ENCODE measurements at places on chromosomes 2 and 18. TPM values are rescaled to one million over a fixed set of nuclear protein-coding genes. Genes with fewer than 3 reads are reported as not detected.
A peak's percentile ranks its signal among the peaks of the same experiment; 100 is the strongest.

DNA sequence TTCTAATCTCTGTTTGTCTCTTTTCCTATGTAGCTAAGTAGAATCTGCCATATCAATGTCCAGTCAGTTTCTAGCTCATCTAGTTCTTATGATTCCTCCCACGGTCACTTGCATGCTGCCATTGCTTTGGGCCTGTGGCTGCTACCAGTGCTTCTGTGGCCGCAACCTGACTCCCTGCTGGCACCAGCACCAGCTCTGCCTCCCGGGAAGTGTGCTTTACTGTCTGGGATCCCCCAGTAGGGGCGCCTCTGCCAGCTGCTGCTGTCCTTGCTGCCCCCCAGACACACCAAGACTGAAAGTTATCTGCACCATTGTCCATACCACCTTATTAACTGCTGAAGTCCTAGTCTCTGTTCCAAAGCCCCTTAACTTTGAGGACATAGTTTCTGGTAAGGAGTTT, 56.3 kb downstream of the RAPGEF4 start:
- H3K27ac ChIP-seq = no peak overlapping the region
- no peaks in the 10 kb centered on the region for H3K36me3 ChIP-seq
- H3K4me3 ChIP-seq = no peak overlapping the region
- no peaks in the 10 kb centered on the region for H3K4me1 ChIP-seq

GRCh38 chr18:31723990-31724711, 36.5 kb downstream of the SLC25A52 start:
- no peaks in the 10 kb centered on the region for H3K4me1 ChIP-seq
- no peaks in the 10 kb centered on the region for H3K36me3 ChIP-seq
- H3K4me3 ChIP-seq = peak overlapping the region; percentile 61

- H3K27ac ChIP-seq = no peak overlapping the region
- no peak overlapping the region for H3K4me3 ChIP-seq
- no peaks in the 10 kb centered on the region for H3K4me1 ChIP-seq
- H3K27me3 ChIP-seq = no peaks in the 10 kb centered on the region
- H3K36me3 ChIP-seq = no peaks in the 10 kb centered on the region
These were observed 76.3 kb downstream of the COLEC12 start for GRCh38 chr18:424071-424661.

- H3K4me1 ChIP-seq = no peaks in the 10 kb centered on the region
- no peaks in the 10 kb centered on the region for H3K27me3 ChIP-seq
- DNase-seq = no peak
- no peak overlapping the region for H3K4me3 ChIP-seq
- no peak overlapping the region for H3K27ac ChIP-seq
These were observed 163.3 kb upstream of the VWC2L start for GRCh38 chr2:214247531-214247930.

DNA sequence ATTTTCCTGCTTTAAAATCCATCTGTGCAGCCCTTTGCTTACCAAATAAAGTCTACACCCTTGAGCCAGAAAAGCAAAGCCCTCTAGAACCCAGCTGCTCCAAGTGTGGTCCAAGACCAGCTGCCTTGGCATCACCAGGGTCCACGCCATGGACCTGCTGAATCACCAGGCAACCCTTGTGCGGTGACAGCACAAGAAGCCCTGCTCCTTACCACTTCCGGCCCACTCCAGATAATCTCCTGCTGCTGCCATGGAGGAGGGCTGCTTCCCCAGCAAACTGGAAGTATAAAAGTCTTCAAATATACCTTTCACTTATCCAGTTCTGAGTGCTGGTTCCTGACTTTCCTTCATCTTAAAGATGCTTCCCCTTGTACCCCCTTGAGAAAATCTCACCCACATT, 106.0 kb upstream of the PKDCC start:
- H3K27ac ChIP-seq = no peak overlapping the region
- no peaks in the 10 kb centered on the region for H3K36me3 ChIP-seq
- H3K4me3 ChIP-seq = no peak overlapping the region
- no peak for DNase-seq
- no peaks in the 10 kb centered on the region for H3K4me1 ChIP-seq
- H3K27me3 ChIP-seq = no peaks in the 10 kb centered on the region

DNA sequence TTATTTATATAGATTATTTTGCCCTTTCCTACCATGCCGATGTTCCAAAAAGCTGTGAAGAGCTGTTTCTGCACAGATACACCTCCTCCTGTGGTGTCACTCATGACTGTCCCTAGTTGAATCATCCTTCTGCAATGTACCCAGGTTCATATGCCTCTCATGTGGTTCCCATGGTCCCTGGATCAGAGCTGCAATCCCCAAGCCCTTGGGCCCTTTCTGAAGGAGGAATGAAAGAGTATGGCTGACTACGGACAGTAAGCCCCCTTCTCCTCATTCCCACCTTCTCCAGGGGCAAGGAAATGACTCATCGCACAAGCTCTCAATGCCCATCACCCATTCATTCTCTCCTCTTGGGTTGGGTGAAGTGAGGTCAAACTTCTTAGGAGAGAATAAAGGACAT, 63.9 kb upstream of the ACVR1 start:
- H3K27me3 ChIP-seq = no peaks in the 10 kb centered on the region
- no peaks in the 10 kb centered on the region for H3K36me3 ChIP-seq
- H3K27ac ChIP-seq = no peak overlapping the region
- no peaks in the 10 kb centered on the region for H3K4me1 ChIP-seq
- DNase-seq = no peak

- DNase-seq = no peak
- peaks cover 10% of the 10 kb centered on the region for H3K4me1 ChIP-seq
- H3K4me3 ChIP-seq = no peak overlapping the region
- no peaks in the 10 kb centered on the region for H3K36me3 ChIP-seq
These were observed 5.5 kb downstream of the SALL3 start for GRCh38 chr18:78984941-78985784.

DNA sequence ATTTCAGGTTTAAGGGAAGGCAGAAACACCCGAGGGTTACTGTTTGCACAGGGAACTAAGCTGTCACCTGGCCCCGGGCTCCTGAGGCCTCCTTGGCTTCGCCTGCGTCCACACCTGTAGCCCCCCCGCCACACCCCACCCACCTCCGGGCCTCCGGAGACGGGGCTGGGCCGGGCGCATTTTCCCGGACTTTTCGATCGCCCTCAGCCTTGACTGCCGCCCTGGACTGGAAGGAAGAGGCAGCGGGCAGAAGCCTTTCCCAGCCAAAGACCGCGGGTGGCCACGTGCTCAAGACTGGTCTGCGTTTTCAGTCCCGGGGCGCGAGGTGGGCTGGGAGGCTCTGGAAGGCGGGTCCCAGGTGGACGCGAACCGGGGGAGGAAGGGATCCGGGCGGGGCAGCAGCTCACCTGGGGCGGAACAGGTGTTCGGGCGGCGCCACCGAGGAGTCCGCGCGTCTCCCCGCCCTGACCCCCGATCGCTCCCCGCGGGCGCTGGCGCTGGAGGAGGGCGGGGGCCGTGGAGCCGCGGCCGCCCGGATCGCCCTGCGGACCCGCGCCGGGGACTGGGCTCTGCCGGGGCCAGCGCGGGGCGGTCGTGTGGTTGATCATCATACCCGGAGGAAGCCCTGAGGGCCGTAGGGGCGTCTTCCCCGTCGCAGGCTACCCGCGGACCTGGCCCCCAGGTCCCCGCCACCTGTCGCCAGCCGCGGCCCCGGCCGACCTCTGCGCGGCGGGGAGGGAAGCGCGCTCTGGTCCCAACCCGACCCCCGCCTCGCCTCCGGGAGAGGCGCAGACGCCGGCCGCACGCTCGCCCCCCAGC, 3.2 kb downstream of the ID2 start:
- H3K36me3 ChIP-seq = no peaks in the 10 kb centered on the region
- peaks cover 24% of the 10 kb centered on the region for H3K4me1 ChIP-seq
- no peaks in the 10 kb centered on the region for H3K27me3 ChIP-seq
- H3K4me3 ChIP-seq = peak overlapping the region; percentile 82
- DNase-seq = peak; percentile 89
- peak overlapping the region; percentile 84 for H3K27ac ChIP-seq

GRCh38 chr2:109123586-109124201, 5.3 kb upstream of the SH3RF3 start:
- H3K36me3 ChIP-seq = no peaks in the 10 kb centered on the region
- peaks cover 7% of the 10 kb centered on the region for H3K4me1 ChIP-seq
- DNase-seq = no peak
- no peak overlapping the region for H3K27ac ChIP-seq
- H3K27me3 ChIP-seq = peaks cover 18% of the 10 kb centered on the region
- no peak overlapping the region for H3K4me3 ChIP-seq

DNA sequence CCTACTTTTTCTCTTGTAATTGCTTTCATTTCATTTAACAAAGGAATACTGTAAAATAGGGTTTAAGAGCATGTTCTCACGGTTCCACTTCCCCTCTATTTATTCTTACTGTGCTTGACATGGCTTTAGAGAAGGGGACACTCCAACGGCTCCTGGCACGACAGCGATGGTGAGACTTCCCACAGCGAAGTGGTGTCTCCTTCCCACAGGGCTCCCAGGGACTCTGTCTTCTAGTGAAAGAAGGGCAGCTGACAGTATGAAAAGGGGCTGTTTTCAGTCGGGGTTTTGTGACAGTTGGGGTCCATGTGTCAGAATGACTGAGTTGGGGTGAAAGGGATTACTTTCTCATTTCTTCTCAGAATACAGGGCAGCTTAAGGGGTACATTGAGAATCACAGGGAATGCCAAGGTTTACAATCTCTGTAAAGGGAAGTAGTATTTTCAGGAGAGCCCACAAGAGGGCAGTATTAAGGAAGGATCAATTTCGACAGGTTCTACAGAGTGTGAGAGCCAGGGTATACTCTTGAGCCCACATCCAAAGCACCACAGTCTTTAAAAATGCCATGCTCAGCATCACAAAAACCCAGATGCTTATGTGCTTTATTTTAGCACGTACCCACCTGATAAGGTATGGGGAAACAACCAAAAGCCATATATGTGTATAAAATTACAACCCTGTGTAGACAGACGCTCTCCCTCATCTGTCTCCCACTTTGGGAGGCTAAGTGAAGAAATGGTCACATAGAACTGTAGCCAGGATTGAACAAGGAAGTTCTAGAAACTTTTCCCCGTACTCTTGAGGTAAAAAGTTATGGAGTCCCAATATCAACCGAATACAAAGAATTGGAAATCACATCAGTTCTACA, 31.3 kb upstream of the RAPGEF4 start:
- DNase-seq = peak; percentile 46
- no peaks in the 10 kb centered on the region for H3K36me3 ChIP-seq
- H3K4me3 ChIP-seq = no peak overlapping the region
- H3K27me3 ChIP-seq = peaks cover 6% of the 10 kb centered on the region
- no peaks in the 10 kb centered on the region for H3K4me1 ChIP-seq
- no peak overlapping the region for H3K27ac ChIP-seq

- peaks cover 29% of the 10 kb centered on the region for H3K36me3 ChIP-seq
- no peaks in the 10 kb centered on the region for H3K27me3 ChIP-seq
- no peak overlapping the region for H3K27ac ChIP-seq
- no peak overlapping the region for H3K4me3 ChIP-seq
These were observed 15.7 kb downstream of the C2orf69 start for GRCh38 chr2:199926806-199927205.

- H3K36me3 ChIP-seq = no peaks in the 10 kb centered on the region
- DNase-seq = no peak
These were observed 11.1 kb upstream of the KCMF1 start for GRCh38 chr2:84959566-84960506.

The COLEC12 gene
- total RNA-seq = 37.5 TPM

The CFAP221 gene
- 3.1 TPM for total RNA-seq

The FAM117B gene
- 21.0 TPM for total RNA-seq

The CFAP65 gene
- total RNA-seq = 2.6 TPM

The IL37 gene
- not detected for total RNA-seq
